ENCODE measurements at places on chromosomes 1 and 21.

- no peak for DNase-seq
Measured at GRCh38 chr1:189987509-189987908, 490.2 kb downstream of the BRINP3 start.

GRCh38 chr1:6783936-6784559, 1.2 kb upstream of the CAMTA1 start:
- DNase-seq: no peak

DNA sequence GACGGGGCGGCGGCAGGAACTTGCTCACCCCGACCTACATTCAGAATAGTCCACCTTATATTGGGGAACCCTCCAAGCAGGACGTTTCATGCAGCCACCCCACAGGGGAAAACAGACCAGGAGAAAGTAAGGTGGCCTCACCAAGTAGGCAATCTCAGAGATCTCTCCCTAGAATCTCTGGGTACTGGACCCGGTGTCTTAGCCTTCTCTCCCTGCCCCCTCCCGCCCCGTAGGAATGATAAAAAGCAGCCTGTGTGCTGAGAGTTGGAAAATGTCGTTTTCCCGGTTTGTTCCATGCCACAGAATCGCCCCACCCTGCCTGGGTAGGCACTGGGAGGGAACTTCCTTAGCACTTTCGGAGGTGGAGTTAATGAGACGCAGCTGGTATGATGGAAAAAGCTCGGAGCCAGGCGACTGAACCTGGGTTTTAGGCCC, 789 bp upstream of the PTPN14 start:
- DNase-seq: no peak

DNA sequence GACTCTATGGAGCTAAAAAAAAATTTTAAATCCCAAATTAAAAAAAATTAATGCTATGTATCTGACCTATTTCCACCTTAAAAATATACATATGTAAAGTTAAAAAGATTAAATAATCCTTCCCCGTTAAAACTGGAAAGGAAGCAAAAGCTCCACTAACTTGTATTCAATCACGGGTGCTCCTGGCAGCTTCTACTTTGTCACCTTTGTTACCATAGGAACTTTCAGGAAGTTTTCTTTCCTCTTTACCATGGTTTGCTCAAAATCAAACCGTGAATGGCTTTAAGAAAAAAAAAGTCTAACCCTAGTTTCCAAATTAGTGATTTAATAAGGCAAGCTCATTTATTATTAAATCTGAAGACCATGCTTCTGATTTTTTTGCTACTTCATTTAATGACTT, 3.5 kb downstream of the GPATCH2 start:
- no peak for DNase-seq

- peak; percentile 32 for DNase-seq
Measured at GRCh38 chr1:87334351-87335174, 5.9 kb downstream of the LMO4 start.

GRCh38 chr1:60431593-60431992, 358.0 kb upstream of the C1orf87 start:
- DNase-seq: no peak

DNA sequence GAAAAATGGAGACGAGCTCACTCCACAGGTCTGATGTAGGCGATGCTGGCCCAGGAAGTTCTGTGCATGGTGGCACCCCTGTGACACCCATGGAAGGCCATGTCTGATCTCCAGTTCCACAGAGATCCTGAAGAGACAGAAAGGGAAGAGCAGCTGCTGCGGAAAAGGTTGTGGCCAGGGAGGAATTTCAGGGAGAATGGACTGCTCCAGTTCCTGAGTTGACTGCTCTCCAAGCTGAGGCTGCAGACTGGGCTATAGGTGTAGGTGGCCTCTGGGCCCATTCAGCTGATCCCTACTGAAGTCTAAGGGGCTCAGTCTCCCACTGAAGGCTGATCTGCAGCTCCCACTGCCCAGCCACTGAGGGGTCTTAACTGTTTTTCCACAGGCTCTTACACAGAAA, 89.2 kb downstream of the ETS2 start:
- DNase-seq: no peak

- no peak for DNase-seq
Measured at GRCh38 chr1:162400790-162401355, 11.1 kb downstream of the SH2D1B start.

- DNase-seq: no peak
Measured at GRCh38 chr1:168000656-168001055, 63.8 kb upstream of the MPC2 start.

DNA sequence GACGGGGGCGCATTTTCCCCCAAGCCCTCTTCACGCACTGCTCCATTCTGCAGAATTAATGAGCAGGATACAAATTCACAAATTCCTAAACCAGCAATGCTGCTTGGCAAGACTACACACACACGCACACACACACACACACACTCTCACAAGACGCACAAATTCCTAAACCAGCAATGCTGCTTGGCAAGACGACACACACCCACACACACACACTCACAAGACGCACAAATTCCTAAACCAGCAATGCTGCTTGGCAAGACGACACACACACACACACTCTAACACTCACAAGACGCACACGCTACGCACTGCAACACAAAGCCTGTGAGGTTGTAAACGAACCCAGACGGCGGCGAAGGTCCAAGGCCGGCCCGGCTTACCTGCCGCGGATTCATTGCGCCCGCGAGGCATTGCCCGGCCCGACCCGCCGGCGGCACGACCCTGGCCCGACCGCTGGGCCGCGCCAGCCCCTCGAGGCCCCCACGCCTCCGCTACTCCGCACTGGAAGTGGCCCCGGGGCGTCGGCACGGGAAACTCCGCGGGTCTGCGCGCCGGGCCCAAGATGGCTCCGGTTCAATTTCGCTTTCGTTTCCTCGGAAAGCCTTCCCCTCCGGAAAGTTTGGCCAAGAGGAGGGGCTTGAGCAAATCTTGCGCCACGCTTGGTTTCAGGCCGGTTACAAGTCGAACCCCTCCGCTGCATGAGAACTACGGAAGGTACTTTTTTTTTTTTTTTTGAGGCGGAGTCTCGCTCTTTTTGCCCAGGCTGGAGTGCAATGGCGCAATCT, at the start of gene ADAR:
TSS of gene ADAR (minus strand) at position 578 of the 788 bp plus-strand sequence. CDS start at position 398, 180 bp downstream.
- peak; percentile 95 for DNase-seq

DNA sequence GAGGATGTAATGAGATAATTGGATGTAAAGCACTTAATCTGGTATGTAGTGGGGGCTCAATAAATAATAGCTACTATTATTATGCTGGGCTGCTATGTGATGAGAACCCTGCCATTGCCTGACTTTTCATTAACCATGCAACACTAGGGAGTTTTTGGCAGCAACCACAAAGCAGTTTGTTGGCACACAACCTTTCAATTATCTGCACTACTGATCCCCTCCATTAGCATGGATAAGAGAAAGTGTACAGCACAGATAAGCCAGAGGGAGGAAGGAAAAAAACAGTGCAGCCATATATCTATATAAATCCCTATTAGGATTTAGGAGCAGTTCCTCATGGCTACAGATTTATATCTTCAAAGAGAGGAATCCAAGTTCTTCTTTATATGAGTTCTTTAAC, 498.5 kb downstream of the NUF2 start:
- DNase-seq: no peak

GRCh38 chr1:51768971-51769588, 109.4 kb downstream of the NRDC start:
- peak; percentile 52 for DNase-seq

- no peak for DNase-seq
Measured at GRCh38 chr1:247430434-247430833, 14.5 kb downstream of the NLRP3 start.

DNA sequence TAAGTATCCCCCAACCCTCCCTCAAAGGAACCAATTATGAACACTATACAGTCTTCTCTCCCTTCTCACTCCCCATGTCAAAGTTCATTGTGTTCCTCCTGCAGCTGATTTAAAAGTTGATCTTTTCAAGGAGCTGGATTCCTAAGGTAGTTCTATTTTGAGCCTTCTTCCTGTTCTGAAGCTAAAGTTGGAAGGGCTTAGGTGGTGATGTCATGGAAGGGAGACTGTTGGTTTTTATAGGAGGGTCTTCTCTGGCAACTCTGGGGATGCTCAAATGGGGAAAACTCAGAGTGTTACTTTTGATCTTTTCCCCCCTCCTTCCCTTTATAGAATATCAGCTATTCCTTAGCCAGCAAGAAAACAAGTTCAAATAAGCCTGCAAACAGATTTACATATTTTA, 83.0 kb upstream of the AK4 start:
- DNase-seq: no peak

- DNase-seq: peak; percentile 70
Measured at GRCh38 chr1:93814059-93814794, 64.8 kb downstream of the DNTTIP2 start.

- DNase-seq: no peak
Measured at GRCh38 chr21:23496729-23497128, 2110.6 kb downstream of the MRPL39 start.

DNA sequence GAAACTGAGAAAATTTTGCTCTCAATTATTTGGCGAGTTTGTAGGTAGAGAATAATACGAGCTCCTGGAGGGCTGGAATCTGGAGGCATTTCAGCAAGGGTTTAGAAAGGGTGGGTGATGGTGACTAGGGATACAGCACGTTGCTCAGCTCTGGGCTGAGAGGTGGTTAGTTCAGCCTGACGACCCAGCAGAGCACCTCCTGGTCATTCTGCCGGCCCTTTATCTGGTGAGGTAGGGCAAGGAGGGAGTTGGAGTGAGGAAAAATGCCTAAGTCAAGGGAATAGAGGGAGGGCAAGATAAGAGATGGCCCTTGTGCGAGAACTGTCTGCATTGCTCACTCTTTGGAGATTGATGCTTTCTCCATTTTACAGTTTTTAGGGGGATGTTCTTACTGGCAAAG, 19.1 kb downstream of the GALNT2 start:
- DNase-seq: no peak

DNA sequence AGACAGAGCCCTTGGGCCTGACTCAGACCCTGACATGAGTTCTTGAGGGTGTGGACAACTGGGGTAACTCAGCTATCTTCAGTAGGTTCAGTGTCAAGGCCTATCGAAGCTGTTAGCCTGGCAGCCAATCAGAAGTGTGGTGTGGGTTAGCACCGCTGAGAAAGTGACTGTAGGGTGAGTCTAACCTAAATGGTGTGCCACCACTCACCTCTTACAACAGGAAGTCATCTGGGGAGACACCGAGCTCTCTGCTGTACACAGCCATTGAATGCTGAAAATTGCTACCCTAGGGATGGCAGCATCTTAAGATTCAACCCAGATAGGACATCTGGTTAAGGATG, 44.6 kb downstream of the RASSF5 start:
- peak; percentile 80 for DNase-seq

DNA sequence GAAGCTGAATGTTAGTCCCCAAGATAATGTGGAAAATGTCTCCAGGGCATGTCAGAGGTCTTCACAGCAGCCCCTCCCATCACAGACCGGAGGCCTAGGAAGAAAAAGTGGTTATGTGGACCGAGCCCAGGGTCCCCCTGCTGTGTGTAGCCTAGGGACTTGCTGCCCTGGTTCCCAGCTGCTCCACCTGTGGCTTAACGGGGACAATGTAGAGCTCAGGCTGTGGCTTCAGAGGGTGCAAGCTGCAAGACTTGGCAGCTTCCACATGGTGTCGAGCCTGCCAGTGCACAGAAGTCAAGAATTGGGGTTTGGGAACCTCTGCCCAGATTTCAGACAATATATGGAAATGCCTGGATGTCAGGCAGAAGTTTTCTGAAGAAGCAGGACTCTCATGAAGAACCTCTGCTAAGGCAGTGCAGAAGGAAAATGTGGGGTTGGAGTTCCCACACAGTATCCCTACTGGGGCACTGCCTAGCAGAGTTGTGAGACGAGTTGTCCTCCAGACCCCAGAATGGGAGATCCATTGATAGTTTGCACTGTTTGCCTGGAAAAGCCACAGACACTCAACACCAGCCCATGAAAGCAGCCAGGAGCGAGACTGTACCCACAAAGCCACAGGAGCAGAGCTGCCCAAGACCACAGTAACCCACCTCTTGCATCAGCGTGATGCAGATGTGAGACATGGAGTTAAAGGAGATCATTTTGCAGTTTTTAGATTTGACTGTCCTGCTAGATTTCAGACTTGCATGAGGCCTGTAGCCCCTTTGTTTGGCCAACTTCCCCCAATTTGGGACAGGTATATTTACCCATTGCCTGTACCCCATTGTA, 204.9 kb downstream of the MRPL39 start:
- DNase-seq: peak; percentile 54

GRCh38 chr1:240820816-240821215, 208.9 kb upstream of the GREM2 start:
- no peak for DNase-seq

DNA sequence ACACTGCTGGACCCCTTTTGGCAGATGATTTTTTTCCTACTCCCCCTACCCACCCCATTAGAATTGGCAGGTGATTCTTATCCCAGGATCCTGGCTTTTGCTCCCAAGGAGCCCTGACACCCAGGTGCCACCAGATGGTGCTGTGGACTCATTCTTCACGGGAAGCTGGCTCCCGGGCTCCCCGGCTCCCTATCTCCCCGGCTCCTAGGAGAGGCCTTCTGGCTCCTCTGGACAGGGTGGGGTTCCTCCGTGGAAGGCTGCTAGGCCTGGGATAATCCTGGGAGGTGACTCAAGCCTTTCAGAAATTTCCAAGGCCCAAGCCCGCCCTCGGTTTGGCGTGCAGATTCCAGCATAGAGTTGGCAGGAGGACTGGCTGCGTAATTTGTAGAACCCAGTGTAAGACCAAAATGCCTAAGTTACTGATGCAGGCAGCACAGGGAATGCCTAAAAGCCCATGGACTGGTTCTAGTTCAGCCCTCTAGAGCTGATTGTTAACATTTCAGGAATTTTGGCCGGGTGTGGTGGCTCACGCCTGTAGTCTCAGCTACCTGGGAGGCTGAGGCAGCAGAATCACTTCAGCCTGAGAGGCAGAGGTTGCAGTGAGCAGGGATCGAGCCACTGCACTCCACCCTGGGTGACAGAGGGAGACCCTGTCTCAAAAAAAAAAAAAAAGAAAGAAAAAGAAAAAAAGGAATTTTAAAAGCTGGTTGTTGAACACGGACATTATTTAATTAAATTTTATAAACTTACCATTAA, 6.8 kb upstream of the BSDC1 start:
- peak; percentile 49 for DNase-seq

DNA sequence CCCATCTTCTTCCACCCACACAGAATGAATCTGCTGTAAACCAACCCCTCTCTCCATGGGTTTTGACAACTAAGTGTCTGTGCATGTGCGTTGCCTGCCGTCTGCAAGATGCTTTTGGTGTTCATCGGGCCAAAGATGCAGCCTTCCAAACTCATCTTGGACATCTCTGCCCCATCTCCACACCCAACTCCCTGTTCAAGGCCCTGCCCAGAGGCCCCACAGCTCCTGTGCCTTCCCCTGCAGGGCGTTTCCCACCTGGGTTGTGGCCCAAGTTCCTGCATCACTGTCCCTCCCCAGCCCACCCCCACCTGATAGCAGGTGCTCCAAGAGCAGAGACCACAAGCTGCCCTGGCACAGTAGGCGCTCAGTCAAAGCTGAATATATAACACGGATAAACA, 103.2 kb downstream of the BCAR3 start:
- DNase-seq: no peak

All from activated CD4-positive, alpha-beta T cell treated with anti-CD3 and anti-CD28 coated beads, Interleukin-2, Interleukin-4, amounts not matched to agents 100 ng/mL and 50 ng/mL, durations not matched to agents 16 hours and 8 hours (primary cell).